Stimulated activated CD4-positive, alpha-beta T cell treated with anti-CD3 and anti-CD28 coated beads, Interleukin-1b, Interleukin-23, amount 100 ng/mL, for 4 hours (primary cell): ENCODE measurements at places on chromosomes 5 and 9.

GRCh38 chr9:24901319-24901718 lies 355.6 kb upstream of the IZUMO3 start:
- DNase-seq: no peak

GRCh38 chr5:87851603-87852002 lies 417.0 kb downstream of the TMEM161B start:
- DNase-seq: no peak

DNA sequence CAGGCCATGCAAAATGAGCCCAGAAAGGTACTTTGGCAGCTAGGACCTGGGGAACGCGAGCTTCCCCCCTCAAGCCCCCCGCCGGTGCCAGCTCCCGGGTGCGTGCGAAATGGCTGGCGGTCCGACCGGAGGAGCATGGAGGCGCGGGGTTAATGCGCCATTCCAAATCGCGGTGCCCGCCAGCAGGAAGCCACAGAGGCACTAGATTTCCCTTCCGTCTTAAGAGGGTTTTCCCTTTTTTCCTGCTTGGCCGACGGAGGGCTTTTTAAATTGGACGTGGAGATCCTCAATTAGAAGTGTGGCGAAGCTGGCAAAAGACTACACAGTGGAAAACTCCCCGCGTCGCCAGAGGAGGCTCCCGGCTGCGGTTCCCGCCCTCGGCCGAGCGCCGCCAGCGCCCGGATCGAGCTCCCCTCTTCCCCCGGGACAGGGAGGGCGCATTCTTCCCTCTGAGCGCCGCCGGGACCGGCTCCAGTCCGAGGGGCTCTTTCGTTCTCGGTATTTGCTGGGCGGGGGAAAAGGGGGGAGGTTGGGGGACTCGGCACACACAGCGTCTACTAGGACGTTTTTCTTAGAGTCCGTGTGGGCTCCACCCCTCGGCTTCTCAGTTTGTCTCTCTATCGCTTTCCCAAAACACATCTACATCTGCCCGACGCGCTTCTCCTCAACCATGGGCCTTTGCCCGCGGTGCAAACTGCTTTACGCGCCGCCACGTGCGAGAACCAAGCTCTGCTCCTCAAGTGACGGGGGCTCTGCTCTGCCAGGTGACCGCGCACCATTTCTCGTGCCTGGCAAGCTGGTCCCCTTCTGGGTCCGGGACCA lies 3.0 kb downstream of the GDNF start:
- no peak for DNase-seq

GRCh38 chr9:214648-215493 lies at the start of gene DOCK8:
Gene DOCK8 (plus strand): TSS chr9:214865. CDS start chr9:214977, 112 bp downstream.
- DNase-seq: peak; percentile 37

GRCh38 chr9:105245029-105245890 lies 809 bp downstream of the SLC44A1 start:
- DNase-seq: peak; percentile 14

- DNase-seq: no peak
Observed at GRCh38 chr9:134726722-134727034, 85.1 kb downstream of the COL5A1 start.
